Activated T-helper 17 cell treated with anti-CD3 and anti-CD28 coated beads, Interleukin-2, amount 50 U/mL, for 72 hours (primary cell): ENCODE measurements at places on chromosomes 2 and 18. TPM values are rescaled to one million over a fixed set of nuclear protein-coding genes. Genes with fewer than 3 reads are reported as not detected.

Gene ASB18
- not detected for total RNA-seq

Gene G6PC2
- total RNA-seq: not detected

Gene GAREM2
- total RNA-seq: 2.1 TPM

Gene HES6
- 4.8 TPM for total RNA-seq

Gene PPP1R1C
- not detected for total RNA-seq

Gene MOGAT1
- total RNA-seq: not detected

Gene MROH2A
- not detected for total RNA-seq

Gene TSPYL6
- not detected for total RNA-seq

Gene ICA1L
- total RNA-seq: 2.0 TPM

Gene CHRNG
- not detected for total RNA-seq
